CD4-positive, alpha-beta T cell treated with Interferon alpha-2 for 1 hour (primary cell): ENCODE measurements at places on chromosomes 6 and 20.

DNA sequence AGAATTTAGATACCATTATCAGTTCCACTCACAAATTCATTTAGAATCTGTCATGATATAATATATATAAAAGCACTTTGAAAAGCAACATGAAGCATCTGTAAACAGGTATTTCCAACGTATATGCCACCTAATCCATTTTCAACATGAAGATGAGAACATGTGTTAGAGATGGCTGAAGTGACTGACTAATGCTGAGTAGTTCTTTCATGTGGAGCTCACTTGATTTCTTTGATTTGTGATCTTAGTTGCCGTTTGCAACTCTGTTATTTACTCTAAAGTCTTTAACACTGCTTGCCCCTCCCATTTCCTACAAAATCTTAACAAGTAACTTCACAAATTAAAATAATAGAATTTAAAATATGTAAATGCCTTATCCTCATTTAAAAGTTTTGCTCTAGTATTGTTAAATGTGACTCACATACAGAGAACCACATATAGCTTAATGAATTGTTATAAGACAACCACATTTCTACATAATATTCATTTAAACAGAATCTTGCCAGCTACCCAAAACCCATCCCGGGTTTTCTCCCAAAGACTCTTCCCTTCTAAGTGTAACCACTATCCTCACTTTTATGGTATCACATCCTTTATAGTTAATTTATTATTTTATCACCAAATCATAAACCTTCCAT lies 78.3 kb downstream of the ME1 start:
- no peak for DNase-seq

DNA sequence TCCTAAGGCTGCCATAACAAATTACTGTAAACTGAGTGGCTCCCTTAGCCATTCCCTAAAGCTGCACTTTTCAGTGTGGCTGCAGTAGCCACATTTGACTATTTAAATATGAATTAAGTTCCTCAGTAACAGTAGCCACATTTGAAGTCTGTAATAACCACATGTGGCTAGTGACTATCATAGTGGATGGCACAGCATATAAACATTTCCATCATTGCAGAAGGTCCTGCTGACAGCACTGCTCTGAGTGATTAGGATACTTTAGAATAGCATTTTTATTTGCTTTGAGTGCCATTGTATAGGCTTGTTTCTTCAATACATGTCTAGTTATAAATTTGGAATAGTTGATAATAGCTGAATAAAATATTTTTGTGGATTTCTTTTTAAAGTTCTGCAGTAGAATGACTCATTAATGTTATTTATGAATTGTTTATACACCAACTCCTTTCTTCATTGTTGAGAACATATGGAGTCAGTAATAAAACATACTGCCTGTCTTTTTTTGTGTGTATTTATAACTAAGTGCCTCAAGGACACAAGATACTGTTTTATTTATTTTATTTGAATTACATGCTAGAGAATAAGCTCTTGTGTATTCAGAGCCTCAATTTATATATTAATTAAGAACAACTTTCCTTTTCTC lies 217.2 kb downstream of the CDKAL1 start:
- no peak for DNase-seq

DNA sequence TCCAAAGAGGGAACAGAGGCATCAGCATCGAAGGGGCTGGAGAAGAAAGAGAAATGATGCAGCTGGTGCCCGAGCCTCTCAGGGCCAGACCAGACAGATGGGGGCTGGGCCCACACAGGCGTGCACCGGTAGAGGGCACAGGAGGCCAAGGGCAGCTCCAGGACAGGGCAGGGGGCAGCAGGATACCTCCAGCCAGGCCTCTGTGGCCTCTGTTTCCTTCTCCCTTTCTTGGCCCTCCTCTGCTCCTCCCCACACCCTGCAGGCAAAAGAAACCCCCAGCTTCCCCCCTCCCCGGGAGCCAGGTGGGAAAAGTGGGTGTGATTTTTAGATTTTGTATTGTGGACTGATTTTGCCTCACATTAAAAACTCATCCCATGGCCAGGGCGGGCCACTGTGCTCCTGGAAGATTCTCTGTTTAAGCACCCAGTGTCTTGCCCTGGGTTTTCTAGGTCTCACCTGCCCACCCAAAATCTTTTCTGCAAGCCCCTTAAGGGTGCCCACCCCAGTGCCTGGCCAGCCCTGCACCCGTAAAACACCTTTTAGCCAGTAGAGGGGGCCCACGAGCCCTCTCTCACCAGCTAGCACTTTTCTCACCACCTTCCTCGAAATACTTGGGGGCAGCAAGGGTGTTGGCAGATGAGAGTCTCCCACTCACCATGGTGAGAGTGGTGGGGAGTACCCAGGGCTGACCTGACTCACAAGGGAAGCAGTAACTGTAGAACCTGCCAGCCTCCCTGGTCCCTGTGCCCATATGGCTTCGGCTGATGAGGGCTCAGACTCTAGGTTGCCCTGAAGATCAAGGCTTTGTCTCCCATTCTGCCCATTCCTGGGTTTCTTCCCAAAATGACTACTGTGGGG lies 35.7 kb upstream of the ID1 start:
- DNase-seq = peak; percentile 63

DNA sequence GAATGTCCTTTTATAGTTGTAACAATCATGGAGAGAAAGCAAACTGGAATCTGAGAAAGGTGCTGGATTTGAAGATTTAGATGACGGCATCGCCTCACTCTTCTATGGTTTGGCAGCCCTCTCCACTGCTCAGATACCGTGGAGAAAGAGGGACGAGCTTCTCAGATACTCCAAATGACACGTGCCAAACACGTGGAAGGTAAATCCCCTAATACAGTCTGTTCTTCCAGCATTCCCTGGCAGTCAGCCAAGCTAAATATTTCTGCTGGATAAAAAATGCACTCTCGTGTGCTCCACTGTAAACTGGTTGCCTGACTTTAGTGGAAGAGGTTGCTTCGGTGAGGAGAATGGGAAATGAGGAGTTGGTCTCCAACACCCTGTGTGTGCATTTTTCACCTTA lies 16.7 kb upstream of the PRDM1 start:
- DNase-seq = no peak

DNA sequence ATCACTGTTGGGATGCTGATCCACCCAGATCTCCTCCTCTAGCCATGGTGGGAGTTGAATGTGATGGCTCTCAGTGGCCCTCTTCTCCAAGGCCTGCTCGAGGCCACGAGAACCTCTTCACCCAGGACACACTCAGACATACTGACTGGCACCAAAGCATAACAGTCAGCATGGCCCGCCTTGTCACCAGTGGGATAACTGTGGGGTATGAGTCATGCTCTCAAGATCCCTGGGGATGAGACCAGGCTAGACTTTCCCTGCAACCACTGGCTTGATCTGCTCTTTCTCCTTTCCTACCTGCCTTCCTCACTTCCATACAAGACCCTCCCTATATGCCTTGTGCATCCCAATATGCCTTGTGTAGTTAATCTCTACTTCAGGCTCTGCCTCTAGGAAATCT lies 66.8 kb downstream of the RIN2 start:
- no peak for DNase-seq

DNA sequence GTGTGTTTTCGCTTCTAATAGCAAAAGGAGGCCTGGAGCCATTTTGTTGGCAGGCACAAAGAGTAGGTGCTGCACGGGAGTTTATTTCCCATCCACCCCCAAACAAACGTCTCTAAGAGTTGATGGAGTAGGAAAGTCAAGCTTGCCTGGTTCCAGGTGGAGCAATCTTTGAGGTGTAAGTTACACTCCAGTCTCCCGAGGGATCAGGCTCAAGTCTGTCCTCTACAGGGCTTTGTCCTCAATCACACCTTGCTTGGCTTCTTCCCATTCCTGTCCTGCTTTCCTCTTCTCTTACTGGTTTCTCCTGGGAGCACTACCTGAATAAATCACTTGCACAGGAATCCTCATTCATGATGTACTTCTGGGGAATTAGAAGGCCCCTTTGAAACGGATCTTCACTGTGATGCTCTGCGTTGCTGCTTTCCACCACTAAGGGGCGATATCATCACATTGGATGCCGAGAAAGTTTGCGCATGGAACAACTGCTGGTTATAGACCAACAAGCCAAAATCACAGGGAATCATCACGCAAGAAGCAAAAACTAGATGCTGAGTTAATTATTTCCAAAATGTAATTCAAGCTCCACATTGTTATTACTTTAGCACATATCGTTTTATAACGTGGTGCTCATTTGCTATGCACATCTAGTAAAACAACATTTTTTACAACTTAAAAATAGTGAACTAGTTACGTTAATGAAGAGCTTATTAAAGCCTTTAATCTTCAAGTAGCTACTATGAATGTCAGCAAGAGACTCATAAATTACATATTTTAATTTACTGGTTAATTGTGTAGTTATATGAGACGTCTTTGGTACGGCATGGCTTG lies 156.8 kb downstream of the DNAH8 start:
- peak; percentile 70 for DNase-seq

- no peak for DNase-seq
Measured at GRCh38 chr6:132719736-132720448, 6.0 kb upstream of the VNN1 start.

- no peak for DNase-seq
Measured at GRCh38 chr6:122432816-122433215, 33.4 kb downstream of the HSF2 start.

DNA sequence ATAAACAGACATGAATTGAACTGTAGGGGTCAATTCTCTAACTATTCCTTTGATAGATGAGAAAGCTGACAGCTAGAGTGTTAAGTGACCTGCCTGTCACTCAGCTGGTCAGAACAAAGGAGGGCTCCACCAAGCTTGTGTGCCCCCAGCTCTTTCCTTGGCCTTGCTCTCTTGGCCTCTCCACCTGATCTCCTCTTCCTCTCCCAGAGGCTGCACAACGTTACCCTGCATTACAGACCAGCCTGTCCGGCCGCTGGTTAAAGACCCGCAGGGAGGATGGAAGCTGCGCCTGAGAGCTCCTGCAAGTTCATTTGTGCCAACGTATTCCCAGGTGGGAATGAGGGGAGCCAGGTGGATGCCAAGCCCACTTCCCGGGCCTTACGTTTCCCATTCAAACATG lies 22.5 kb downstream of the AGPAT4 start:
- DNase-seq = no peak

- no peak for DNase-seq
Measured at GRCh38 chr6:54204921-54205591, 93.8 kb downstream of the MLIP start.
